ENCODE measurements at places on chromosomes 4 and X. TPM values are rescaled to one million over a fixed set of nuclear protein-coding genes. Genes with fewer than 3 reads are reported as not detected.

Gene VSIG1
- 2.6 TPM for total RNA-seq

Gene IBSP
- total RNA-seq = not detected

Gene TAF7L
- total RNA-seq = not detected

Gene TXLNG
- total RNA-seq = 10.9 TPM

Gene ANOS1
- total RNA-seq = 0.52 TPM

Gene CNGA1
- 0.33 TPM for total RNA-seq

Gene DIPK2B
- 4.0 TPM for total RNA-seq

Gene PCDH7
- total RNA-seq = 3.3 TPM

Gene HSD17B13
- 19.7 TPM for total RNA-seq

Gene FAM241A
- total RNA-seq = 2.0 TPM

DNA sequence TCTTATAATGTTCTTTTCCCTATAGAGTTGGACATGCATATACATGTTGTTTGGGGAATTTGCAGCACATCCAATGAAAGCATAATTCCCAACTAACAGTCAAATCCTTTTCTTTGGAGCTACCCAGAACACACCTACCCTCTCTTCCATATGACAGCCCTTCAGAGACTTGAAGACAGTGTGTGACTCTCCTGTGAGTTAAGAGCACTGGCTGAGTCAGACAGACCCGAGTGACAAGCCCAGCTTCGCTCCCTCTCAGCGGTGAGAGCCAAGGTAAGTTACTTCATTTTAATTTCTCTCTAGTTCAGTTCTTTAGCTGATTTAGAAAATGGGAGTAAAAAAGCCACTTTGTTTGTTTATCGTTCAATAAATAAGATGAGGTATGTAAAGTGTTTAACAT lies 86.3 kb downstream of the RTL9 start:
- no peaks in the 10 kb centered on the region for H3K36me3 ChIP-seq
- no peak overlapping the region for H3K27ac ChIP-seq
- no peaks in the 10 kb centered on the region for H3K4me1 ChIP-seq
- H3K4me3 ChIP-seq = no peak overlapping the region

GRCh38 chrX:8254401-8254800 lies 83.3 kb upstream of the VCX2 start:
- no peak for DNase-seq
- no peak overlapping the region for H3K27ac ChIP-seq
- H3K4me3 ChIP-seq = no peak overlapping the region
- no peaks in the 10 kb centered on the region for H3K27me3 ChIP-seq
- H3K36me3 ChIP-seq = no peaks in the 10 kb centered on the region

DNA sequence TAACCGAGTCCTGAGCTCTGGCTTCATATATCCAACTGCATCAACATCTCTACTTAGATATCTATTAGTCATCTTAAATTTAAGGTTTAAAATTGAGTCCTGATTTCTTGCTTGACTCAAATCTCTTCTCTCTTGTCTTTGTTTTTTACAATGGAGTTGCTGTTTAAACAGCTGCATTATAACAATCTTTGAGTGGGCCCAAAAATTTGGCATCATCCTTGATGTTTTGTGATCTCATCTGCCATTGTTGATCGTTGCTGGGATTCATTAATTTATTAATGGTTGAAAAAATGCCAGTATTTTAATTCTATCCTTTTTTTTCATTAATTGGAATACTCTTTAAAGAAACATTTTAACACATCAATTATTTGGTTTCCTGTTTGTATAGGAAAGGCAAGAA lies 82.2 kb downstream of the STIM2 start:
- no peaks in the 10 kb centered on the region for H3K36me3 ChIP-seq
- H3K27me3 ChIP-seq = no peaks in the 10 kb centered on the region
- H3K27ac ChIP-seq = no peak overlapping the region
- H3K4me1 ChIP-seq = peaks cover 13% of the 10 kb centered on the region
- H3K4me3 ChIP-seq = no peak overlapping the region

- no peak for DNase-seq
- no peak overlapping the region for H3K27ac ChIP-seq
- no peaks in the 10 kb centered on the region for H3K27me3 ChIP-seq
- no peak overlapping the region for H3K4me3 ChIP-seq
- H3K36me3 ChIP-seq = no peaks in the 10 kb centered on the region
- no peaks in the 10 kb centered on the region for H3K4me1 ChIP-seq
Observed at GRCh38 chr4:71009890-71010588, 16.6 kb downstream of the DCK start.

DNA sequence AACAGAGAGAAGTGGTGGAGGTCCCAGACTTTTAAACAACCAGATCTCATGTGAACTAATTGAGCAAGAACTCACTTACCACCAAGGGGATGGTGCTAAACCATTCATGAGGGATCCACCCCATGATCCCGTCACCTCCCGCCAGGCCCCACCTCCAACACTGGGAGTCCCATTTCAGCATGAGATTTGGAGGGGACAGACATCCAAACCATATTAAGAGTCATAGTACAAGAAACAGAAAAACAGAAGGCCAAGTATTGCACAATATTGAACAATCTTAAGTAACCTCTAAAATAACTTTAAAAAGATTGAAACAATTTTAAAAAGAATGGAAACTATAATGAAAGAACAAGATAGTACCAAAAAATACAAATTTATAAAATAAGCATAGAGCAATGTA lies 110.0 kb downstream of the CBR4 start:
- DNase-seq = no peak
- no peaks in the 10 kb centered on the region for H3K27me3 ChIP-seq
- no peaks in the 10 kb centered on the region for H3K36me3 ChIP-seq
- no peaks in the 10 kb centered on the region for H3K4me1 ChIP-seq

DNA sequence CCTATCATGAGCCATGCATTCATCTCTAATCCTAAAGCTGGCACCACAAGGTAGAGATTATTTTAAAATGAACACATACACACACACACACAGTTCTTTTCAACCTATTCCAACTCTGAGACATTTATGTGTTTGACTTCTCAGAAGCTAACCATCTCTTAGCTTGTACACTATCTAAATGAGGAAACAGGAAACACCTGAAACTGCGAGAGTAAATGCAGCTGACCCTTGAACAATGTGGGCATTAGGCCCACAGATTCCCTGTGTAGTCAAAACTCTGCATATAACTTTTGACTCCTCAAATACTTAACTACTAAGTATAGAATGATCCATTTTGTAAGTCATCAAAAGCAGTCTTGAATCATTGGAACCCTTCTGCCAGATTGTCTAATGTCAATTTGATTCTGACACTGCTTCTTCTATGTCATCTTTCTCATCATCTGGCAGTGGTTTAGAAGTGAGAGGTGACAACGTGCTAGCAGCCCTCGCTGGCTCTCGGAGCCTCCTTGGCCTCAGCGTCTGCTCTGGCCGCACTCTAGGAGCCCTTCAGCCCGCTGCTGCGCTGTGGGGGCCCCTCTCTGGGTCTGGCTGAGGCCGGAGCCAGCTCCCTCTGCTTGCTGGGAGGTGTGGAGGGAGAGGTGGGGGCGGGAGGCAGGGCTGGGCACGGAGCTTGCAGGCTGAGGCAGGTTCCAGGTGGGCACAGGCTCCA lies 21.4 kb upstream of the IL15 start:
- no peak overlapping the region for H3K27ac ChIP-seq
- H3K4me1 ChIP-seq = no peaks in the 10 kb centered on the region
- no peaks in the 10 kb centered on the region for H3K36me3 ChIP-seq
- H3K27me3 ChIP-seq = no peaks in the 10 kb centered on the region
- no peak overlapping the region for H3K4me3 ChIP-seq
- DNase-seq = no peak

GRCh38 chr4:82667761-82668480 lies 106.1 kb upstream of the TMEM150C start:
- no peak for DNase-seq
- H3K36me3 ChIP-seq = no peaks in the 10 kb centered on the region
- H3K4me1 ChIP-seq = no peaks in the 10 kb centered on the region

- H3K36me3 ChIP-seq = no peaks in the 10 kb centered on the region
- no peaks in the 10 kb centered on the region for H3K4me1 ChIP-seq
- H3K27me3 ChIP-seq = no peaks in the 10 kb centered on the region
- no peak overlapping the region for H3K27ac ChIP-seq
- H3K4me3 ChIP-seq = no peak overlapping the region
Observed at GRCh38 chr4:54169176-54169575, 59.9 kb upstream of the PDGFRA start.

DNA sequence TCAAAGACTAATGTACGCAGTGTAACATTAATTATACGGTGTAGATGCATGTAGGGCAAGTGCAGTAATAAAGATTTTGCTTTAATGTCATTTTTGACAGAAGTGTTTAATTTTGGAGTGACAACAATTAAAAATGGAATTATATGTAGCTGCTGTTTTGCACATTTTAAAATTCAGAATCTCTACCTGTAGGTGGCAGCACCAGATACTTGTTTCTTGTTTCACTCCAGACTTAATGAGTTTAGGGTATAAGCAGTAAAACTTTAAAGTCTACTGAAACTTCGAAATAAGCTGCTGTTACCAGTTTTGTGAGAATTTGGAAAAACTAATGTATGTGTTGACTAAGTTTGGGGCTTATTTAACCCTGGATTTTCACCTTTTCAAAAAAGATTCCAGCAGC lies 144.9 kb downstream of the POLA1 start:
- no peak overlapping the region for H3K27ac ChIP-seq
- no peaks in the 10 kb centered on the region for H3K4me1 ChIP-seq
- no peaks in the 10 kb centered on the region for H3K36me3 ChIP-seq
- no peak for DNase-seq
- H3K27me3 ChIP-seq = no peaks in the 10 kb centered on the region

DNA sequence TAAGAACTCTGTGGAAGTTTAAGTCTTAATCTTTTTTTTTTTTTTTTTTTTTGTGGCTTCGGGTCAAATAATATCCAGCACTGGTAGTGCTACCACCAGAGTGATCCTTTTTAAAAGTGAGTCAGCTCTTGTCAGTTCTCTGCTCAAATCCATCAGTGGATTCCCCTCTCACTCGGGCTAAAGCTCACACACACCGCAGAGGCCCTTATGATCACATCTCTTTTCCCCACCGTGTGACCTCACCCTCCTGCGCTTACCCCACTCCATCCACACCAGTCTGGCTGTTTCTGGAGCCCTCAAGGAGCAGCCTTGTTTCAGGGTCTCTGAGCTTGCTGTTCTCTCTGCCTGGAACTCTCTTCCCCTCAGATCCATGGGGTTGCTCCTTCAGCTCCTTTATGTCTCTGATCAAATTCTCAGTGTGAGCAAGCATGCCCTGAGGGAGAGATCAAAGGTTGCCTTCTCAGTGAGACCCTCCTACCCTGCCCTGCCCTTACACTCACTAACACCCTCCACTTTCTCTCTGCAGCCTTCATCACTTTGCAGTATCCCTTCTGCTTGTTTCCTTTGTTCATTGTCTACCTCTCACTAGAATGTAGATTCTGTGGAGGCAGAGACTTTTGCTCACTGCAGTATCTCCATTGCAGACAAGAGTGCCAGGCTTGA lies 19.8 kb upstream of the BEND4 start:
- H3K4me3 ChIP-seq = no peak overlapping the region
- no peak overlapping the region for H3K27ac ChIP-seq
- H3K4me1 ChIP-seq = no peaks in the 10 kb centered on the region
- no peaks in the 10 kb centered on the region for H3K36me3 ChIP-seq
- no peak for DNase-seq

- H3K4me1 ChIP-seq = peaks cover 29% of the 10 kb centered on the region
- H3K4me3 ChIP-seq = no peak overlapping the region
- peak; percentile 43 for DNase-seq
- no peaks in the 10 kb centered on the region for H3K27me3 ChIP-seq
- H3K36me3 ChIP-seq = no peaks in the 10 kb centered on the region
- peak overlapping the region; percentile 95 for H3K27ac ChIP-seq
Observed at GRCh38 chrX:153926858-153927671, 1.0 kb upstream of the ARHGAP4 start.

- no peaks in the 10 kb centered on the region for H3K27me3 ChIP-seq
- H3K27ac ChIP-seq = peak overlapping the region; percentile 75
- H3K4me1 ChIP-seq = no peaks in the 10 kb centered on the region
- DNase-seq = no peak
- H3K4me3 ChIP-seq = peak overlapping the region; percentile 57
- no peaks in the 10 kb centered on the region for H3K36me3 ChIP-seq
Observed at GRCh38 chrX:19990151-19990555, 708 bp downstream of the BCLAF3 start.

GRCh38 chr4:90357117-90357710 lies 230.0 kb downstream of the CCSER1 start:
- no peaks in the 10 kb centered on the region for H3K27me3 ChIP-seq
- DNase-seq = no peak
- no peaks in the 10 kb centered on the region for H3K36me3 ChIP-seq

- no peaks in the 10 kb centered on the region for H3K36me3 ChIP-seq
- no peak overlapping the region for H3K27ac ChIP-seq
- H3K4me3 ChIP-seq = no peak overlapping the region
- no peaks in the 10 kb centered on the region for H3K4me1 ChIP-seq
- no peak for DNase-seq
Observed at GRCh38 chr4:137702512-137702911, 170.2 kb upstream of the PCDH18 start.

DNA sequence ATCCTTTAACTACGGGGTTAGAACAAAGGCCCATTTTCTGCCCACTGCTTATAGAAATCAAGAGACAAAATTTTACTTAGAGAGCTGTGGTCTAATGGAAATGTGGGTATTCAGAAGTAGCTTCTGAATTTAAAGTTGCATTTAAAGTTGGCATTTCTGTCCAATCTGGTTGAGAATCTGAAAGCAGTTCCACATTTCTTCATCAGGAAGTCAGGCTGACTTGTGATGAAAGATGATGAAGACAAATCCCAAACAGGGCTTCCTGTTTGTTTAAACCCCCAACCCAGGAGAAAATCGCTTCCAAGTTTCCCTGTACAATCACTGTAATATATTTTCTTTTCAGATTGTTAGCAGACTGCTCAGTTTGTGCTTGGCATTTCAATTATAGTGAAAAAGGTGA lies 345.3 kb downstream of the SPRY1 start:
- H3K4me3 ChIP-seq = no peak overlapping the region
- H3K4me1 ChIP-seq = peaks cover 4% of the 10 kb centered on the region
- no peak overlapping the region for H3K27ac ChIP-seq
- no peak for DNase-seq

GRCh38 chr4:96103086-96103485 lies 263.2 kb downstream of the PDHA2 start:
- no peak for DNase-seq
- no peak overlapping the region for H3K27ac ChIP-seq
- peaks cover 5% of the 10 kb centered on the region for H3K4me1 ChIP-seq
- no peak overlapping the region for H3K4me3 ChIP-seq
- no peaks in the 10 kb centered on the region for H3K27me3 ChIP-seq
